ENCODE measurements at places on chromosomes 11 and 22.
A peak's percentile ranks its signal among the peaks of the same experiment; 100 is the strongest.

- no peak for DNase-seq
Observed at GRCh38 chr11:44978274-44978960, 27.7 kb upstream of the TP53I11 start.

DNA sequence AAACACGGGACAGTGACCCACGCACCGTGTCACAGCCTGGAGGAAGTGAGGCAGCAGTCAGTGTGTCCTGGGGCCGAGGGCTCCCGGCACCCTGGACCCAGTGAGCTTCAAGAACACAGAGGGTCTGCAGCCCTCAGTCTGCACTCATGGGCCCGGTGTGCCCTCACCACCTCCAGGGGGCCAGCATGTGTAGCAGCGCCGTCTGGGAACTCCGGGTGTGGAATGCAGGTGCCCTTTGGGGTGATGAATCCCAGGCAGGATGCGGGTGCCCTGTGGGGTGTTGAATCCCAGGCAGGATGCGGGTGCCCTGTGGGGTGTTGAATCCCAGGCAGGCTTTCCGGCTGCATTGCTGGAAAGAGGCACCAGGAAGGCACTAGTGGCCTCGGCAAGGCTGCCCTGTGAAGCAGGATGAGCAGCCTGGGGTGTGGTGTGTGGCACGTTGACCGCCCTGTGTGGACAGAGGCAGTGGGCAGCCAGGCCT is 1399.9 kb downstream of the BRD1 start:
- DNase-seq: no peak

- no peak for DNase-seq
Observed at GRCh38 chr22:35837101-35837727, 119.5 kb downstream of the APOL5 start.

DNA sequence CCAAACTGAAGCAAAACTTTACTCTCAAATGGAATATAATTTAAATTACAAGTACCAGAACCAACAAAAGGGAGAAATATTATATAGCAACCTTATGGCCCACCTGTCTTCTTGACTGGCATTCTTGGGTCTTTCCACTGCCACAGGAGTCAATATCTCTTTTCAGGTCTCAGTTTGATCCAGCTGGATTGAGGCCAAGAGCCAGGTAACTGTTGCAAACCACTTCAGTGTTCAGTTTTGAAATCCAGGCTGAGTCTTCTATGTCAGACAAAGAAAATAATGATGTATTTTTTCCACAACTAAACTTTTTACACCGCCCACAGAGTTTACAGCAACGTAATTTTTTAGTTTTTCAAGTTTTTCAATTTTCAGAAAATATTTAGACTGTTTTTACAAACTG is 648 bp downstream of the DLG2 start:
- no peak for DNase-seq

- no peak for DNase-seq
Observed at GRCh38 chr11:125192183-125192582, 27.6 kb downstream of the PKNOX2 start.

DNA sequence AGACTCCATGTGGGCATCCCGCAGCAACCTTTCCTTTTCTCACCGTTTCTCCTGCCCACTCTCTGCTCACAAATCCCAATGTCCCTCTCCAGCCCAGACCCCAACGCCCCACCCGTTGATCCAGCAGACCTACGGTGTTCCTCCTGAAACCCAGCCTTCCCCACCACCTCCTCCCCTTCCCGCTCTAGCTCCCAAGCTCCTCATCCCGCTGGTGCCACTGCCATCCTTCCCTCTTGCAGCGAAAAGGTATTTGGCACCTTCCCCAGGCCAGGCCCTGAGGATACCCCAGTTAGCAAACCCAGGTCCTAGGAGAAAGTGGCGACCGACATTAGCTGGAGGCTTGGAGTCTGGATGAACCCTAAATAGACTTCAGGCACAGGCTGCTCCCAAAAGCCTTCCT is 84.0 kb upstream of the RTL6 start:
- no peak for DNase-seq

DNA sequence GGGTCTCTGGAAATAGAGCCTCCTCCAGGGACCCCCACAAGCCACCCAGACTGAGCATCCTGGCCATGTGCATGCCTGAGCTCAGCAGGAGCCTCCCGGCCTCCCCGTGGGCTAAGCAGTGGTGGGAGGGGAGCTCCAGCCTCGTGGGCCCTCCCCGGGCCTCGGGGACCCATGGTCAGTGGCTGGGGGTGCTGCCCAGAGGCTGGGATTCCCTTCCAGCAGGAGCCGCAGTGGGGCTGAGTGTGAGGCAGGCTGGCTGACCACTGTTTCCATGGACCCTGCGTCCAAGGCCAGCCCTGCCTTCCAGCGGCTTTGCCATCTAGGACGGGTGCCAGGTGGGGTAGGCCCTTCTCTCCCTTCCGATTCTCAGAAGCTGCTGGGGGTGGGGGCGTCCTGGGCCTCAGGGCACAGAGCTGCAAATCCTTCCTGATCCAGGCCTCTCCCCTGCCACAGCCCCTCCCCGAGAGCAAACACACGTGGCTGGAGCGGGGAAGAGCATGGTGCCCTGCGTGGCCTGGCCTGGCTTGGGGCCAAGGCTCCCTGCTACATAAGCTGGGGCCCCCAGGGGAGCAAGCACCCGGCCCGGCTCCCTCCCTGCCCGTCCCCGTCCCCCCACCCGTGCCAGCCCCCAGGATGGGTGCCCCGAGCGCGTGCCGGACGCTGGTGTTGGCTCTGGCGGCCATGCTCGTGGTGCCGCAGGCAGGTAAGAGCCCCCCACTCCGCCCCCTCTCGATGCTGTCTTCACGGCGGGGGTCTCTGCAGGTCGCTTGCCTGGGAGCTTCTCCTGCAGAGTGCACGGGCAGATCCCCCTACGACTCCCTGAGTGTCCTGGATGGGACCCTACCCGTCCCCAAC is at the start of gene MUC5B:
Gene MUC5B (plus strand): TSS at position 576 of the 855 bp plus-strand sequence. CDS start 58 bp downstream, at position 634.
- DNase-seq: peak; percentile 84

DNA sequence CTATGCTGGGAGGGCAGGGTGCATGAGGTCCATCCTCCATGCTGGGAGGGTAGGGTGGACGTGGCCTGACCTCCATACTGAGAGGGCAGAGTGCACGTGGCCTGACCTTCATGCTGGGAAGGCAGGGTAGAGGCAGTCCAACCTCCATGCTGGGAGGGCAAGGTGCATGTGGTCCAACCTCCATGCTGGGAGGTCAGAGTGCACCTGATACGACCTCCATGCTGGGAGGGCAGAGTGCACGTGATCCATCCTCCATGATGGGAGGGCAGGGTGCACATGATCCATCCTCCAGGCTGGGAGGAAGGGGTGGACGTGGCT is 622.2 kb downstream of the BRD1 start:
- peak; percentile 12 for DNase-seq

DNA sequence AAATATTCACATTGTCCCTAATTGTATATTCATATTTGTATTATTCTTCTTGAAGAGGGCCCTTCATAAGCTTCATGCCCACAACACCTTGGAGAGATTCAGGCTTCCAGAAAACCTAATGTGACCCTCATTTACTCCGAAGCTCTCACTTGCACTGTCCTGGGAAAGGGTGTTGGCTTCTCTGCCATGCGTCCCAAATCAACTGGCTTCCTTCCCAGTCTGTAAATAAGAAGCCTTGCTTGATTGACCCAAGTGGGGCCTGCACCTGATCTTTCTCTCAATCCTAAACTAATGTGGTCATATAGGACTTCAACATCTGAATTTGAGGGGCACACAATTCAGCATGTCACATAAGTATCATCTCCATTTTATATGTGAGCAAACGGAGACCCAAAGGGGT is 40.5 kb upstream of the ZBTB16 start:
- no peak for DNase-seq

GRCh38 chr11:109077291-109077920 is 344.6 kb upstream of the C11orf87 start:
- no peak for DNase-seq

DNA sequence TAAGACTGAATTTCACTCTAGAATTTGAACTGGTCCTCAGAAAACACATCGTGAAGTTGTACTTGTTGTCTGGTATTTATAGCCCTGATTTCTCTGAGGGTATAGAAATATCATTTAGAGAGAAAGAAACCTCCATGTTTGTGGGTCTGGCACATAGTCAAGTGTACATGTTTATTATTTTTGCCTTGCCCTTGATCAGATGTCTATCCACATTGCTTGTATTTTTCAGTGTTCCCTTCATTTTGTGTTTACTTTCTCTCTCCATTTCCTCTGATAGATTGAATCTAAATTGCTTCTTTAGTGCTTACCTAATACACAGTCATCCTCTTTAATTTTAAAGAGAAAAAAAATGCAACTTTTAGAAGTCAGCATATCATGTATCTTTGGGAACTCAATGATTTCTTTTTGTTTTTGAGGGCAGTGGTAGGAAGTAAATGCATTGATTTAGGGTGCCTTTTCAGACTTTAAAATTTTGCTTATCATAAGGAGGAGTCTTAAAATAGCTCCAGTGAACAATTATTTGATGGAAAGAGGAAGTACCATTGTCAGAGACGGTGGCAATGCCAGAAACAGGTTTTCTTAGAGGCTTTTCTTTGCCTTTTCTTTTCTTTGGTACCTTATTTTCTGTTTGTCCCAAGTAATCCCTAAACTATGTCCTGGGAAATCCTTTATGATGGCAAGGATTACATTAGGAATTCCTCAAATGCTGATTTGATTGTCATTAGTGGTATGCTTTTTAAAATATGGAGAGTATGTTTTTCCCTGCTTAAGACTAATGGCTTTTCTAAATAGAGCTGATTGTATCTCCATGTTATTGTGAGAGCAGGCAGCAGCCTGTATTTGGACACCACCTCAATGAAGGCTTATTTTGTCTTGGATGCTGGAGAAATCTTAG is 29.8 kb upstream of the TECTA start:
- DNase-seq: no peak

DNA sequence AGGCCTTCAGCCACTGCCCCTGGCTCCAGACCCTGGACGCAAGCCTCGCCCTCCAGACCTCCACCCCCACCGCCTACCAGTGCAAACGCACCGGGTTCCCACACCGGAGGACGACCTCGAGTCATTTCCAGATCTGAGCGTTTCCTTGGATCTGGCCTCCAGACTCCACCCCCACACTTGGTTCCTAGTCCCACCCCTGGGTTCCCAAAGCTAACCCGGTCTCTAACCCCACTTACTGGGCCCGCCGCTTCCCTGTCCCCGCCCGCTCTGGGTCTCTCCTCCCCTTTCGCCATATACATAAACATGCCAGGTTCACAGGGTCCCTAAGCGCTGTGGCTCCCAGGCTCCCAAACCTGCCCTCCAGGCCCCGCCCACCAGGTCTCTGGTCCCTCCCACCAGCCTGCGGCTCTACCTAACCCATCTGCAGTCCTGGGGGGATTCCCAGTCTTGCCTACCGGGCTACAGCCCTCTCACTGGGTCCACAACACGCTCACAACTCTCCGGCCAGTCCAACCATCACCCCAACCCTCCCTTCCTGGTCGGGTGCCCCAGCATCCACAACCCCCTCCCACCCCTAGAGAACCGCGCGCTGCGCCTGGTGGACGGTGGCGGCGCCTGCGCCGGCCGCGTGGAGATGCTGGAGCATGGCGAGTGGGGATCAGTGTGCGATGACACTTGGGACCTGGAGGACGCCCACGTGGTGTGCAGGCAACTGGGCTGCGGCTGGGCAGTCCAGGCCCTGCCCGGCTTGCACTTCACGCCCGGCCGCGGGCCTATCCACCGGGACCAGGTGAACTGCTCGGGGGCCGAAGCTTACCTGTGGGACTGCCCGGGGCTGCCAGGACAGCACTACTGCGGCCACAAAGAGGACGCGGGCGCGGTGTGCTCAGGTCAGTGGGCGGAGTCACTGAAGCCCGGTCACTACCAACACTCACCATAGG is 36.7 kb downstream of the CD6 start:
- no peak for DNase-seq

DNA sequence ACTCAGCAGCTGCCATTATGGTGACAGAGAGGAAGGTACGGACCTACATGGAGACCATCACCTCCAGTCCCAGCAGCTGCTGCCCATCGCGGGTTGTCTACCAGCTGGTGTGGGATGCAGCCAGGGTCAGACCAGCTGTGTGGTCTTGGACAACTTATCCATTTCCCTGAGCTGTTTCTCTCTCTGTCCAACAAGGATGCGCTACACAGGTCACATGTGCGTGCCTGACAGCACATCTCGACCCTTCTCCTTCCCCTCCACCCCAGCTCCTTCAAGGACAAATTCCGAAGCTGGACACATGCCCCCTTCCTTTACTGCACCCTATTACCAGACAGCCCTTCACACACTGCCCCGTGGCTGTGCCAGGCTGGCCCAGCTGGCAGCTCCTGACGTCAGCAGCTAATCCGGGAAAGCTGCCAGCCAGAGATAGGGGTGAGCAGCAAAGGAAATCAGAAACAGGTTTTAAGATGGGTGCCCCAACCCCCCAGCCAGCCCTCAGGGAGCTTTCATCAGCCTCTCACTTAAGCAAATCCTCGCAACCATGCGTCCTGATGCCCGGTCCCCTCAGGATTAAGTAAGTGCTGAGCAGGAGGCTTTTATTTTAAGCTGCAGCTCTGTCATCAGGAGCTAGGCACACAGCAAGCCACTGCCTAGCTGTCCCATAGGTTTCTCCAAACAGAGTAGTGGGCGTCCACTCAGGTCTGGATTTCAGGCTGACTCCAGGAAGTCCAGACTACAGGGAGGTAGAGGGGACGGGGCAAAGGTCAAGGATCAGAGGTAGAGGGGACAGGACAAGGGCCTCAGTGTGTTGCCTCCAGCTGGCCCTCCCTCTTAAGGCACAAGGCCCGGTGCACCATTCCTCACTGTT is 20.3 kb downstream of the TEF start:
- DNase-seq: peak; percentile 87

- DNase-seq: no peak
Observed at GRCh38 chr11:27963370-27963769, 144.6 kb downstream of the KIF18A start.

DNA sequence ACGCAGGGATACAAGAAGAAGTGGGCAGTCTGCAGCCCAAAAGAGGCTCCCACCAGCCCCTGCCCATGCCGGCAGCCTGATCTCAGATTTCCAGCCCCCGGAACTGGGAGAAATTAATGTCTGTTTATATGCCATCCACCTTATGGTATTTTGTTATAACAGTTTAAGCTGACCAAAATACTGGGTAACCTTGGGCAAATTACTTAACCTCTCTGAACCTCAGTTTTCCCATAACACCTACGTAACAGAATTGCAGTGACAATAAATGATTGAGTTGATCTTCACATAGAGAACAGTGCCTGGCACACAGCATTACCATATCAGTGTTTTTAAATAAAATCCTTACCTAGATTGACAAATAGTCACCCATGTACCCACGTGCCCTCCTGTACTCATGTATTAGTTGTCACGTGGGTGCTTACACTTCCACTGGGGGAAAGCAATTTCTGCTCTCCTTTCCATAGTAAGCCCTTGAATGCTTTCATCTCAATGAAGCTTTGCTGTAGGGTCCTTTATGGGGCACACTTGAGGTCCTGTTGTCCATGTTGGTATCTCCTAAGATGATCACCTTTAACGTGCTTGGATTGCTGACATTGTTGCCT is 54.2 kb upstream of the PHF21A start:
- no peak for DNase-seq

DNA sequence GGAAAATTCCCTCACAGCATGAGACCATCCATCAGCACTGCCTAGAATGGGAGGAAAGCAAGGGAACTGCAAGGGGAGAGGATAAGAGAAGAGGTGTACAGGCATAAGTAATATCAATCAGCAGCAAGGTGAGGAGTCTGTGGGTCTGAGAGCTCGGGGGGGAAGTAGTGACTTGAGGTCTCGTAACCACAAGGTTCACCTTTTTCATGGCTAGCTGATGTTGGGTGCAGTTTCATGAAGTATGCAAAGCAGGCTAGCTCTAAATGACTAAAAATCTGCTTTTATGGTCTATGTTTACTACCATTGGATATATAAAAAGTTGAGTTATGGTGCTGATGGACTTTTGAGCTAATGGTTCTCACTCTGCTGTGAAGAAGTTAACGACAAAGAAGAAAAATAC is 35.8 kb downstream of the OR4C6 start:
- DNase-seq: no peak

GRCh38 chr11:118295815-118296454 is 8.6 kb upstream of the CD3E start:
- no peak for DNase-seq

All from left colon (tissue), 2 donors.